CMK (cell line): ENCODE measurements at places on chromosomes 12 and 14.
A peak's percentile ranks its signal among the peaks of the same experiment; 100 is the strongest.

DNA sequence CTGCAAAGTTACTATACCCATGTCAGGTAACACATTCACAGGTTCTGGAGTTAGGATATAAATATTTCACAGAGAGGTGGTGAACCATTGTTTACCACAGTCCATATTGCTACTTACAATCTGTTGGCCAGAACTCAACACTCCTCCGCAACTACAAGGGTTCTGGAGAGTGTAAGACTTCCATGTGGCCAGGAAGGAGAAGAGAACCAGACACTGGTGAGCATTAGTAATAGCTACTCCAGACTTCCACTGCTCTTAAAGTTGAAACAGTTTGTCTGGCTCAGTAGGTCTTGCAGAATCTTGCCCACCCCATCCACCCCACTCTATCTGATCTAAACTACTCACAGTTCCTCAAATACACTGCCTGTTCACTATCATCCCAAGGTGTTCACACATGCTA is 369.6 kb downstream of the DUSP6 start:
- DNase-seq: no peak

DNA sequence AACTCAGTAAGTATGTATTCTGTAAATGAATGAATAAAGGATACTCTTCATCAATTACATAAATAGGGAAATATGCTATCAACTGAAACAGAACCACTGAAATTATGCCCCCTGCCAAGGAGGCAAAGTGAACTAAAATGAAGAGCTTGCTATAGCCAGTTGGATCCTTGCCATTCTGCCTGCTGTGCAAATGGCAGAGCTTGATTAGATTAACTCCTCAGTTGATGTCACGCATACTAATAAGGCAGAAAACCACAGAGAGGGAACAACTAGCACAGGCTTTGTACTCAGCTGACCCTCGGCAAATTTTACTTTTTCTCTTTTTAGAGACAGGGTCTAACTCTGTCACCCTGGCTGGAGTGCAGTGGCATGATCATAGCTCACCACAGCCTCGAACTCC is 36.7 kb upstream of the FERMT2 start:
- no peak for DNase-seq

DNA sequence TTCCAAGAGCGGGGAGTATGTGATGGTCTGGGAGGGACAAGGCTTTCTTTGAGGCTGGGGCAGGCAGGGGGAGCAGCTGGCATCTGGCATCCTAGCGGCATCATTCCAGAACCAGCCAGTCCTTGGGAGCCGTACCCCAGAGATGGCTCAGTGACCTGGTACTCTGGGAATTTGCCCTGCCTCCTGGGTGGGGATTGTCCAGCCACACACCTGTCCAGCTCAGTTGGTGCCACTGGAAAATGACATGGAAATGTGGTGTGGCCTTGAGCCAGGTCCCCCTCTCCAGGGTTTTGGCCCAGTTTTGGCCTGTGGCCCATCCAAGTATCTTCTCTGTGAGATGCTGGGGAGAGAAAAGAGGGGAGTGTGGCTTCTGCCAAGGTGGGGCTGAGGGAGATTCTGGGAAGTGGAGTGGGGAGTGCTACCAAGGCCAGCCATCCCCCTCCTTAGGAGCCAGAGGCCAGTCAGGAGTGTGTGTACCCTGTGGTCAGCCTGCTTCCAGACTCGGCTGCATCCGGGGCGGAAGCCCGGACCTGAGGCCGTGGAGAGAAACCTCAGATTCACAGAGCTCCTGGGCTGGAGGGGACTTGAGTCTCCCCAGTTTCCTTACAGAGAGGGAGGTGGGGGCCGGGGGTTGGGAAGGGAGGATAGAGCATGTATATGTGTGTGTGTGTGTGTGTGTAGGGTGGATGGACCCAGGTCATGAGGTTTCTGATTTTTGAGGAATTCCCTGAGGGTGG is 14.7 kb upstream of the KRT80 start:
- no peak for DNase-seq

GRCh38 chr12:106305376-106305775 is 2.8 kb downstream of the TCP11L2 start:
- DNase-seq: no peak

DNA sequence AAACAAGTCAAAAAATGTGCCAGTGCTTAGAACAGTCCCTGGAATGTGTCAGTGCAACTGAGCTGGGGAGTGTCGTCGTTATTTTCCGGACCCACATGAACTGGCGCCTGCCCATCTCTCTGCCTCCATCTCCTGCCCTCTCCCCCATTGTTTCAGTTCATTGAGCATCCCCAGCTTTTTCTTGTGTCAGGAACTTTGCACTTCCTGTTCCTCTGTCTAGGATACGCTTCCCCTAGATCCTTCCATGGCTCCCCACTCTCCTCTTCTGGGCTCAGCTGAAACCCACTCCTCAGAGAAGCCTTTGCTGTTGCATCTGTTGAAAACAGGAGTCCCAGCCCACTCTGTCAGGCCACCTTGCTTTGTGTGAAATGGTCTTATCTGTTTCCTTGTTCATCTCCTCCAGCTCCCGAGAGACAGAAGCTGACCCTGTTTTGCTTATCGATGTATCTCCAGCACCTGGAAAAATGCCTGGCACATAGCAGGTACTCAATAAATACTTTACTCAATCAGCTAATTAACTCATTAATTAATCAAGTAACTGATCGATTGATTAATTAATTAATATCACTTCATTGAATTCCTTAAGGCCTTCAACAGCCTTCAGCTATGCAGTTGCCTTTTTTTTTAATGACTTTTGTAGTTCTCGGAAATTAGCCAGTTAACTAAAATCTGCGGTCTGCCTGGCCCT is 2.7 kb upstream of the SCARB1 start:
- DNase-seq: no peak

DNA sequence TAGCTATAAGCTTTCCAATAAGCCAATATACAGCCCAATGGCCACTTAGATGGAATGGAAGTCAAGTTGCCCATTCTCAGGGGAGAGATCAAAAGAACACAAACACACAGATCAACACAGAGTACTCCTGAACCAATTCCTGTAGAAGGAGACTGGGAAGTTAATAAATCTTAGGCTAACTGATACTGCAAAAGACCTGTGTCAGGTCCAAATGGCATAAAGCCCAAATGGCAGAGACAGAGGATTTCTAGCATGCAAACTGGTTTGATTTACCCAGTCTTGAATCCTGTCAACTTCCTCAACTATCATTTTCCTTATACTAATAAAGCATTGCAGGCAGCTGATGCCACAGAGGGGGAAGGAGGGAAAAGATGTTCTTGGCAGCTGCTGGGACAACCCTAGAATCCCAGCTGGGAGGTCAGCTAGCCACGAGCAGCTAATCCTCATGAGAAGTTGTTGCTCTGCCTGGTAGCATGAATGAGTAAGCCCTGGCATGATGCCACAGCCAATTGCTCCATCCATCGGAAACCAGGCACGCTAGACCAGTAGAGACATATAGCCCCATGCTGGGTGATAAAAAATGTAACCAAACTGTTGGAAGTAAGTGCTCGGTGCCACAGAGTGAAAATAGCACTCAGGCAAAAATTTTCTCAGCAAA is 26.2 kb downstream of the ANG start:
- DNase-seq: no peak

GRCh38 chr12:24798335-24798734 is 150.6 kb downstream of the BCAT1 start:
- peak; percentile 73 for DNase-seq

DNA sequence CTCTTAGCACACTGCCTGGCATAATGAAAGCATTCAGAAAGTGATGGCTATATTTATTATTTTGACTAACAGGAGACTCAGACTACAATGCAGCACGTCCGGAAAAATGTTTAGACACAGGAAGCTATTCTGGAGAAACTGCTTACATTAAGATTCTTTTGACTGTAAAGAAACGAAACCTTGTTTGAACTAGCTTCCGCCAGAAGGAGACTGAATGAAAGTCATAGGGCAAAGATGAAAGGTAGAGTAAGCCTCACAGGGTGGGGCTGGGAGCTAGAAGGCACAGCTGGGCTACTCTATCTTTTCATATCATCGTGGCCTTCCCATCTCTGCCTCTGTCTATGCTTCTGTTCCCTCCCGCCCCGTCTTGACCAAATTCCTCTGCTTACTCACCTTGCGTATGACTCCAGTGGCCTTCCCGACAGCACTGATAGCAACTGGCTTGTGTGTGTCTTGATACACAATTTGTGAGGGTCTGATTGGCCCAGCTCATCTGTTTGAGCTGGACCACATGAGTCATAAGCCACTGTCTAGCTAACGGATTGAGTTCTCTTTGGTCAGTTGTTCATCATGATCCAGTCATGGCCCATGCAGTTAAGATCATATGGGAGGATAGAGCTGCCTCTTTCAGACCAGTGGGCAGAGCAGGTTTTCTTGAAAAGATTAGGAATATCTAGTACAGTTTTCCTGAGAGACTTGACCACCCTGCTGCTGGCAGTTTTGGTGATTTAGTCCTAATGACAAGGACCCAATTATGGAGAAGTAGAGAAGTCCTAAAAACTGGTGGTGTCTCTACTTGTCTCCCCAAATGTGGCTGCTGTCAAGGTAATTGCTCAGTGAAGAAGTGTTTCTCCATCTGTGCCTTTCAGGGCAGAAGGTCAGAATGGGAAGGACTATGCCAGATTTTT is 151.5 kb upstream of the SLC38A2 start:
- no peak for DNase-seq

GRCh38 chr14:75982266-75983018 is 647 bp upstream of the TGFB3 start:
- DNase-seq: no peak
